NCI-H1930 (cell line): ENCODE measurements at places on chromosomes 2 and 18.

GRCh38 chr2:197959383-197959782, 155.0 kb downstream of the PLCL1 start:
- no peak for DNase-seq

DNA sequence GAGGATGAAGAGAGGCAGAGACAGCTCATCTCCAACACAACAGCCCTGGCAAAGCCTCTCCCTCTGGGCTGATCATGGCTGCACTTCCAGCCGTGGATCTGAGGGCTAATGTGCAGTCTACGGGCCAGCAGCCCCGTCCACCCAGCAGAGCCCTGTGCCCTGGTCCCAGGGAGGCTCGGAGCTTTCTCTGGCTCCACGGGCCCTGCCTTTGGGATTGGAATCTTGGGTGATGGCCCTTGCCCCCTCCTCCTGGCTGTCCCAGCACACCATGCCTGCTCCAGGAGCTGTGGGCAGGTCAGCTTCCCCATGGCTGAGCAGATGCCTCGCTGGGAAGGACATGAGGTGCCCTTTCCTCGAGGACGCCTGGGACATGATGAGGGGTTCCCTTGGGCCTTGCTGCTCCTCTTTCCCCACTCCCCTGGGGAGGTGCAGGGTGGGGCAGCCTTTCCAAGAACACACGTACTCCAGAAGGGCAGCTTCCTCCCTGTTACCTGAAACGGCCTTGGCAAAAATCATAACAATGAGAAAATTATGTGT, 66.9 kb downstream of the C18orf63 start:
- no peak for DNase-seq

DNA sequence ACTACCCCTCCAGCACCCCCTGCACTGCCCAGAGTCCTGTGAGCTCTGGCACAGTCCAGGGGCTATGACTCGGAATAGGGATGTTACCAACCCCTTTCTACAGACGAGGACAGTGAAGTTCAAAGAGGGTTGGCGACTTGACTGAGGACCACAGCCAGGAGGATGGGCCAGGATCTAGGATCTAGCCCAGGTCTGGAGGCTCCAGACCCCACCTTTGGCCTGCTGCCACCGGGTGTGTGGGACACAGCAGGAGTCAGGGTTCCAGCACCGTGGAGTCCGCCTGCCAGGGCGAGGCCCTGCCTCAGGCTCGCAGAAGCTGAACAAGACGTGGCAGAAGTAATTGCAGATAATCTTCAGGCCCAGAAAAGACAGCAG, 37.9 kb upstream of the GPC1 start:
- DNase-seq = no peak

DNA sequence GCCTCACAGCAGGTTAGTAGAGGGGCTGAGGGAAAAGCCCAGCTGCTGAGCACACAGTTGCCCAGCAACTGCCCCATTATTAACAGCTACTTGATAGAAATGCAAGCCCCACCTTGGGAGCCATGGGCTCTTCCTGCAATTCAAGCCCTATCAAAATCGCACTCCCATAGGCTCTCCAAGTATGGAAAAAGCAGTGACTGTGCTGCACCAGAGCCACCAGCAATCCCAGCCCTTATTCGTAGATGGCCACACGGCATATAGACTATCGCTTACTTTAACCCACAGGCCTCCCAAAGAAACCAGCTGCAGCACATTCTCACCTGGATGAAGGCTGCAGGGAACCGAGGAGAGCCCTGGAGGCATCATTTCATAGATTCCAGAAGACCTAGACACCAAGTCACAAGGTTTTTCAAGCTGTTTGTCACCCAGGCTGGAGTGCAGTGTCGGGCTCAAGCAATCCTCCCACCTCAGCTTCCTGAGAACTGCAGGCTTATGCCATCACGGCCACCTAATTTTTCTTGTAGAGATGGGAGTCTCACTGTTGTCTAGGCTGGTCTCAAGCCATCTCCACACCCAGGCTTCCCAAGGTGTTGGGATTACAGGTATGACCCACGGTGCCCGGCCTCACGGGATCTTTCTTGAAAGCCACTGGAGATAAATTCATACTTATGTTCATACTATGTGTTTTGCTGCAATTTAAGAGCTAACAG, 11.3 kb downstream of the NCL start:
- no peak for DNase-seq

GRCh38 chr2:192067631-192068030, 127.1 kb downstream of the TMEFF2 start:
- no peak for DNase-seq

GRCh38 chr18:37537868-37538525, 27.6 kb downstream of the CELF4 start:
- peak; percentile 11 for DNase-seq

- DNase-seq = no peak
Measured at GRCh38 chr2:191117341-191117740, 33.5 kb downstream of the STAT4 start.
